ENCODE measurements at places on chromosomes 3 and 15.

GRCh38 chr3:30303770-30304169 is 302.6 kb upstream of the TGFBR2 start:
- no peak for DNase-seq

- no peak for DNase-seq
Measured at GRCh38 chr15:56877255-56877970, 41.0 kb upstream of the TCF12 start.

GRCh38 chr3:190718097-190718496 is 144.4 kb downstream of the GMNC start:
- no peak for DNase-seq

- DNase-seq = no peak
Measured at GRCh38 chr3:170532573-170532972, 53.3 kb downstream of the SLC7A14 start.

- no peak for DNase-seq
Measured at GRCh38 chr3:178359728-178360127, 176.5 kb upstream of the KCNMB2 start.

DNA sequence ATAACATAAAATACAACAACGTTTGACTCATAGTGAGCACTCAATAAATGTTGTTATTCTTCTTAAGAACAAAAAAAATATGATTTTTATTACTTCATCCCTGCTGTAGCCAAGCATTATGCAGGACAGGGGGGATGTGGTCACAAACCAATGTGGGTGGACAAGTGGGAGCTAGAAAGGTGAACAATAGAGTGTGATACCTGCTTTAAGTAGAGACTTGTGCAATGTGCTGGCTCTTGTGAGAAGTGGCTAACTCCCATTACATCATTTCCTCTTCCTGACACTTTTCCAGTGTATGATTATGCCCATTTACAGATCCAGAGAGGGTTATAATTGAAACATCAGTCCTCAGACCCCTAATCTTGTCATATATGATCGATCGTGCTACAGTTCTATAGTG is 193.6 kb downstream of the UBE2E2 start:
- peak; percentile 11 for DNase-seq

GRCh38 chr3:43774799-43775198 is 84.1 kb downstream of the ABHD5 start:
- DNase-seq = no peak

DNA sequence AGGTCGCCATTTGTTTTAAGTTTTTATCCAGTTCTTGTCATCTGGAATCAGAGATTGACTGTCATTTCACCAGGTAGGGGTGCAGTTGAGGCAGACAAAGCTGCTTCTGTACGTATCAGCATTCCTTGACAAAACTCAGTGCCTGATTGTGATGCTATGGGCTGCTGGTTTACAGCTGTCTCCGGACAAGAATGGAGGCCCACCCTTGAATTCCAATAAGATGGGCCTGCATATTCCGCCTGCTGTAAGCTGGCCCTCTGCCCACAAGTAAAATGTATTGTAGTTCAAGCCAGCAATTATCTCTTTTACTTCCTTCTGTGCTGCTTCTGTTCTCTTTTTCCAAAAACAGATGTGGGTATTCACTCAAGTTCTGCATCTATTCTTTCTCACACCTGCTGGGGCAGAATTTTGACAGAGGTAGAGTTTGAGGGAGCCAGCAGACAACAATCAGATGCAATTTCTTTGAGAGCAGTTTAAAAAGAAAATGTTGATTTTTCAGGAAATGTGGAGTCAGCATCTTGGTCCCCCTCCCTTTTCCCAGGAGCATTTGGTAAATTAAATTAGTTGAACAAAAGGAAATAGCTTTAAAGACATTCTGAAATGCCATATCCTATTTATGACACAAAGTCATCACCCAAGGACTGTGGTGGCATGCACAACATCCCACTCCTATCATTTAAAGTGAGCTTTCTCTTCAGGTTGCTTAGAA is 53.5 kb downstream of the IQCH start:
- no peak for DNase-seq

DNA sequence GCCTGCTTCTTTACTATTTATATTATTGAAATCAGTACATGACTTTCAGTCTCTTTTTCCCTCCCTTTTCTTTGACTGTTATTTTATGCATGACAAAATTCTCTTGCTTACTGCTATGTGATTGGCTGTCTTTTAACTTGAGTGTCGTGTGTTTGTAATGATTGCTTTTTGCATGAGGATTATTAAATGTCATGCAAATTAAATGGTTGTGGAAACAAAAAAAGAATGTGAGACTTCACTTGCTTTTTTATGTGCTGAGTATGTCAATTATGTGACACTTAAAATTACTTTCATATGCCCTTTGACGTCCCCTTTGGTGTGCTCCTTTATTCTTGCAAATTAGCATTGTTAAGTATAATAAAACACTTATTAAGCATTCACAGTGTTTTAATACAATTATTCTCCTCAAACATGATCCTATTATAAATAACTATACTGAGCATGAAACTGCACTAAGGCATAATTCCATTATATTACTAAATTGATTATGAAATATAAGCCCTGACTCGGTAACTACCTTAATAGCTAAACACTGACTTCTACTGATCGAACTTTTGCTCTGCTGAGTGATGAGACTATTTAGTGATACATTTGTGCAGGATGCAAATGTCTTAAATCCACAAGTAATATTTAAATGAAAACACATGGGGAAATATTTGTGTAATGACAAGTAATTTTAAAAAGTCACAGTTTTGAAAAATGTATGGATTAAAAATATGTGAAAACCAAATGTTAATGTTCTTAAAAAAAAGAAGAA is 401.7 kb downstream of the NLGN1 start:
- DNase-seq = no peak

- DNase-seq = no peak
Measured at GRCh38 chr3:112744106-112744505, 102.6 kb downstream of the CD200R1L start.

DNA sequence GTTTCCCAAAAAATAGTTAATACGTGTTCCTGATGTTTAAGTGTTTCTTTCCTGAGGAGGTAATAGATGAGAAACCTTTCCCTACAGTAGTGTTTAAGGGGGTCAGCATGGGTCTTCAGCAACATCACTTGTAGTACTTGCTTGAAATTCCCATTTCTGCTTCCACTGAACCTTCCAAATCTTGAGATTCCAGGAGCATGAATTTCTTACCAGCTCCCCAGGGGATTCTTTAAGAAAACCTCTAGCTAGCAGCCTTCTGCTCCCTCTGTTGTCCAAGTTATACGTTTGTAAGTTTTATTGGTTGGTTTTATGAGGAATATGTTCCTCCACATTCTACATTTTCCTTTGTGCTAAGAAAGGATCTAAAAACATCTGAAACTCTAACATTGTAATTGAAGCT is 38.2 kb upstream of the ACP3 start:
- DNase-seq = no peak

- DNase-seq = no peak
Measured at GRCh38 chr3:120526011-120526870, 69.9 kb upstream of the NDUFB4 start.

DNA sequence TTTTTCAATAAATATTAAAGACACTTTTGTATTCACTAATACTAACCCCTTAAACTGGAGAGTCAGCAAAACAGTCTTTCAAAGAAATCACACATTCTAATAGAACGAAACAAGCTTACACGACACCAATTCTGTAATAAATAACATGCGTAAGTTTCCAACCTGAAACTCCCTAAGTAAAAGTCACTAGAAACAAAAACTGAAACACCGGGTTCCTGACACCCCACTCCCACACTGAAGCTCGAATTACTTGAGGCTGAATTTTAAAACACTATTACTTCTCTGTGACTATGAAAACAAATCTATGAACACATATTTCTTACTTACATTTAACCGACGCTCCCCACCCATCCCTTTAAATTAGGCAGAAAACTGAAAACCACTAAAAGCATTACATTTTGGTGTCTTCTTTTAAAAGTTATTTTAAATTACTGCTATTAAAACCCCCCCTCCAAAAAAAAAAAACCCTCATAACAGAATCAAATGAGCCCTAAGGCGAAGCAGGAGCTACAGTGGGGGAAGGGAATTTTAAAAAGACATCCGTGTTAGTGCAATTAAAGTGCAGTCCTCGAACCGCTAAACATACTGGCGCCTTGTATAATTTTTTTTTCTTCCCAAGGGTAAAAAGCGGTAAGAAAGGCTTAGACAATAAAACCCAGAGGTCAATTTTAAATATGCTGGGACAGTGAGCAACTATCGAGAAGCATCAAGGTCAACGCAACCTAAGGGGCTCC is 878 bp downstream of the SPPL2A start:
- peak; percentile 70 for DNase-seq

DNA sequence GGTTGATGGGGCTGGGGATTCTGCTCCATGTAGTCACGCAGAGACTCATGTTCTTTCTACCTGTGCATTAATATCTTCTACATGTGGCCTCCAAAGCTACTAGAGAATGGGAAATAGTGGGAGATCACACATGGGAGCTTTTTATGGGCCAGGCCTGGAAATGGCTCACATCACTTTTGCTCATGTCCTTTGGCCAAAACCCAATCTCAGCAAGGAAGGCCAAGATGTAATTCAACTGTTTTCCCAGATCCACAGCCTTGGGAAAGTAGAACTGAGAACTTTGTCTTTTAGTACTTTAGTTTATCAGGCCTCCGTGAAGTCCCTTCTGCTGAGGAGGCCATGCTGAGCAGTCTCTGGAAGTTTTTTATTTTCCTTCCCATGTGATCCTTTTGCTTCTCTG is 73.2 kb upstream of the SLC4A7 start:
- no peak for DNase-seq

DNA sequence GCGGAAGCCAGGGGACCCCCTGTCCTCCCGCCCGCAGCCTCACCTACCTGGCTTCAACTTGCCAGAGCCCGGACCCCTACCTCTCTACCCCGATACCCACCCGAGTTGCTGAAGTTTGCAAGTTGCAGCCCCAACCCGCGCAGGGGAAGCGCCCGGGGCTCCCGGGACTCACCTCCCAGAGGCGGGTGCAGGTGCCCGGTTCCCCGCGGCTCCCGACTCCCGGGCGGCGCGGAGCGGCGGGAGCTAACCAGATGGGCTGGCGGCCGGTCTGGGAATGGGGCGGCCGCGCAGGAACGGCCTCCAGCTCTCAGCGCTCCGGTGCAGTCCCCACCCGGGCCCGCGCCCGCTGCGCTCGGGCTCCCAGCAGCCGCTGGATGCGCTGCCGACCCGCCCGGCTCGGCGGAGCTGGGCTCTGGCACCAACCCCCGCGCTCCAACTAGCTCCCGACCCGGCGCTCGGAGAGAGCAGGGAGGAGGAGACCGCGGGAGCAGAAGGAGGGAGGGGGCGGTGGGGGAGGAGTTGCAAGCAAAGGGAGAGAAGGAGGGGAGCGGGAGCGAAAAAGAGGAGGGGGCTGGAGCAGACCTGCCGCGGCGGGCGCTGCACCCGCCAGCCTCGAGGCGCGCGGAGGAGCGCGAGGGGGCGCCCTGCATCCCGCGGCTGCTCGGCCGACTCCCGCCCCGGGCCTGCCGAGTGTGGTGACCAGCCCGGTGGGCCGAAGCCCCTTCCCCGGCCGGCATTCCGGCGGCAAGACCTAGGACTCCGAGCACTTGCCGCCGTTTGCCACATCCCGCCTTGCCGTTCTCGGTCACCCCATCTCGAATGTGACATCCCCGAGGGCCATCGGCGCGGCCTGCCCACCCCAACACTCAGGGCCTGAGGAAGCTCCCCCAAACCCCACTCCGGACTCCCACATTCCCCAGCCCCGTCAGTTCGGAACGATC is at the start of gene SEMA5B:
SEMA5B (minus strand) TSS at position 472 of the 941 bp plus-strand sequence. CDS start 66,500 bp downstream, outside the sequence.
- DNase-seq = peak; percentile 12

Measured in activated CD8-positive, alpha-beta T cell treated with anti-CD3 and anti-CD28 coated beads for 36 hours (primary cell).